Cortex of kidney (tissue), 1 donor: ENCODE measurements at places on chromosomes 2 and 18.

- no peak for DNase-seq
Observed at GRCh38 chr2:180000434-180000833, 6.7 kb downstream of the CWC22 start.

- no peak for DNase-seq
Observed at GRCh38 chr2:128196471-128196931, 105.5 kb downstream of the UGGT1 start.

DNA sequence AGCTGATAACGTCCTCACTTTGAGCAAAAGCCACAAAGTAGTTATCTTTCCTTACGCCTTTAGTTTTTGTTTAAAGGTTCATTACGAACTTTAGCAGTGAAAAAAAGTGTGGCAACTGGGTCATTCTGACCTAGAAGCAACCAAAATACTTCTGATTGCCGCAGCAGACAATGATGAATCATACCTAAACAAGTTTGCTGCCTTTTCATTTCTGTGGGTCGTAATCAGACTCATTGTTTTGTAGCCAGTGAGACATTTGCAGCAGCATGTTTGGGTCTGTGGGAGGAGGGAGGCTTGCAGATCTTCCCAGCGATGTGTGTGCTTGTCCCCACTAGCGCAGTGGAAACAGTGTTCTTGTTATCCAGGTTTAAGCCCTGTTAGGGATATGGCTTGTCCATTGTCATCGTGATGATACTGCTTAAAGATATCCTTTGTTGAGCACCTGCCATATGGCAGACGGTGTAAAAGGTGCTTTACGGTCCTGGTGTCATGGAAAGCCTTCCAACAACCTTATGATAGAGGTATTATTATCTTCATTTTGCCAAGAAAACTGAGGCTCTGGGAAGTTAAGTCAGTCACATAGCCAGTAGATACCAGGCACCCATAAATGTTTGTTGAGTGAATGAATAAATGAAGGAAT lies 1.3 kb upstream of the GREB1 start:
- DNase-seq = no peak

GRCh38 chr18:74819433-74820059 lies 221.9 kb downstream of the ZNF407 start:
- DNase-seq = no peak

- DNase-seq = no peak
Observed at GRCh38 chr2:226977775-226978190, 141.9 kb downstream of the RHBDD1 start.

DNA sequence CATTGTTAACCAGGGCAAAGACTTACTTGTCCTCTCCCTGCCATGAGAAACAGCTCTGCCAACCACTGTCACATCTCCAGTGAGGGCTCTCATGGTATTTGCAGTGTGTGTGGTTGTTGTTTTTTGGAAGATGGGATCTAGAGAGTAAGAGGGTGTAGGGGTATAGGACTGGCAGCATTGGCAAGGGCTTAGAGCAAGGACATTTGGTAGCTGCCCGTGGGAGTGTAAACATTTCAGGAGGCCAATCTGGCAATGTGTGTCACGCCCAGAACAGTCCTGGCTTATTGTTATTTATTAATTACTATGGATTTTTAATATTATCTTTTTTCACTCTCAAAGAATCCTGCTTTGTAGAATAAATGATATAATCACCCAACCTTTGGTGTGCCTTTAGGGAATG lies 90.5 kb downstream of the TMEM17 start:
- no peak for DNase-seq

DNA sequence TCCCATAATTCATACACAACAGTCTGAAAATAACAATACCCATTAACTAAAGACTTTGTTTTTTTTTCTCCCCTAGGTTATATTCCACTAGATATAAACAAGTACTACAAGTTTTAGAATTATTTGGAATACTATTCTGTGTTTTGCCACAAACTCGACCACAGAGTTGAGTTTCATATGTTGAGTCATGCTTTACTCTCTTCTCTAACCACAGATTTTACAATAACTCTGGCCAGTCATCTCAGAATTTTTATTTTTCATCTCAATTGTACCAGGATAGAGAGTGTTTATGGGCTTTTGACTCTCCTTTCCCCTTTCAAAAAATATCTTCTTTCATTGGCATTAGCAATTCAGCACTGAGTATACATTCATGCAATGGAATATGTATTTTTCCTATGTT lies 348.7 kb upstream of the GALNT5 start:
- DNase-seq = no peak

- DNase-seq = no peak
Observed at GRCh38 chr18:43367895-43368294, 90.6 kb upstream of the SYT4 start.

DNA sequence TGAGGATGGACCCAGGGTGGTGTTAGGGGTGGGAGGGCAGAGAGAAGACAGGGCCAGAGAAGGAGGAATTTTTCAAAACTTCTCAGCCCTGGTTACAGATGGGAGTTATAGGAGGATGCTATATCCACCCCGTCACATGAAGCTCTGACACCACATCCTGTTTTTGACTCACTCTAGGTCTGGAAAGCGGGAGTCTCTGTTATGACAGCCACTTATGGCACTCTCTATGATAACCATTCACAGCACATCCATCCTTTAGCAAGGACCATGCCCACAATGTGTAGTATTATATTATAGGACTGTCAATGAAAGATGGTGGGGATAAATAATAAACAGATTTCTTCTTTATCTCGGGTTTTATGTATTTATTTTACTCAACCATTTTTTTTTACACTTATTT lies 461.2 kb downstream of the CDH2 start:
- DNase-seq = no peak

DNA sequence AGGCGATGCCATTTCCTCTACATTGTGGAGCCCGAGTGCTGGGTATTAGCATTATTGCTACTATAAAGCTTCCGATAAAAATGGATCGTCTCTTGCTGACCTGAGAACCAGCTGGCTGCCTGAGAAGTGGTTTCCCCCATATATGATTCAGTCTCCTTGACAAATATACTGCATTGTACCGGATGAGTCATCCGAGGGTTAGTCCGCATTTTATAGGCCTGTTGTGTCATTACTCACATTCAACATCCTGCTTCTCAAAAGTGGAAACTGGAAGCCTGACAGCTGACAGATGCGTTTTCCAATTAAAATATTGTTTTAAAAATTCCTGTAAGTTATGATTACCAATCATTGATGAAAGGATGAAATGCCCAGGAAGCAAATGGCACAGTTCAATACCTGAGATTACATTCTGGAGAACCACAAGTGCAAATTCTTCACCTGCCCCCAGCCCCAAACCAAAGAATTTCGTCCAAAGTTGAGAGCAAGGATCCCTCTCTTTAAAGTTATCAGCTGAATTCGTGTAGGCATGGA lies 65.7 kb downstream of the SPRED2 start:
- DNase-seq = no peak

- no peak for DNase-seq
Observed at GRCh38 chr2:85819811-85820510, 66.2 kb downstream of the ATOH8 start.

- no peak for DNase-seq
Observed at GRCh38 chr18:49258938-49259337, 201.5 kb downstream of the DYM start.

GRCh38 chr2:197072533-197072932 lies 146.0 kb upstream of the PGAP1 start:
- no peak for DNase-seq

GRCh38 chr2:73970141-73970803 lies 14.4 kb upstream of the TET3 start:
- no peak for DNase-seq

- DNase-seq = no peak
Observed at GRCh38 chr2:240635998-240636547, 10.8 kb downstream of the GPR35 start.

DNA sequence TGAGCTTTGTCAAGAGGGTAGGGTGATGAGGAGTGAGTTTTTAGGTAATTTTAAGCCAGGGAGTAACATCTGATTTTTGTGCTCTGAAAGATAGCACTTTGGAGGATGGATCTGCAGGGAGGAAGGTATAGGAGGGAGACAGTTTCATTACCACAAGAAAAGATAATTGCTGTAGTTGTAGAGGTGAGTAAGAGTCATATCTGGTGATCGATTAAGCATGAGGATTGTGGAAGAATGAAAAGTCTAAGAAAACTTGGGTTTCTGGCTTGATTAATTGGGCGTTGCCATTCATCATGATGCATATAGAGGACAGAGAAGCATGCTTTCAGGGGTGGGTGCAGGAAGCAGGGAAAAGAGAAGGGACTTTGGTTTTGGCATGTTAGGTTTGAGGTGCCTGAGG lies 18.5 kb downstream of the KCMF1 start:
- DNase-seq = no peak

DNA sequence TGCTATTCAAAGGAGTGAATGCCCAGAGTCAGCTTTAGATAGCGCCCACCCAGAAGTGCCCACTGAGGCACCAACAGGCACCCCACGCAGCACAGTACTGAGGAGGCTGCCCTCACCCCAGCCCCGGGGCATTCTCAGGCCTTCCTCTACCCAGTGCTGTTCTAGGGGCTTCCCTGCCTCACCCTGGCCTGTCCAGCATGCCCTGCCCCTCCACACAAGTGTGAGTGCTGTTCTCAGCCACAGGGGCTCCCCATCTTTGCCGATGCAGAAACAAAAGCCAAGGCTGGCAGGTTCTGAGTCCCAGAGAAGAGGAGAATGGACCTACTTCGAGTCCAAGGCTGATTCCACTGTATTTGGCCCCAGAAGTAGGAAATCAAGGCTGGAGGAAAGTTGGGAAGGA lies 15.8 kb downstream of the BIN1 start:
- no peak for DNase-seq

DNA sequence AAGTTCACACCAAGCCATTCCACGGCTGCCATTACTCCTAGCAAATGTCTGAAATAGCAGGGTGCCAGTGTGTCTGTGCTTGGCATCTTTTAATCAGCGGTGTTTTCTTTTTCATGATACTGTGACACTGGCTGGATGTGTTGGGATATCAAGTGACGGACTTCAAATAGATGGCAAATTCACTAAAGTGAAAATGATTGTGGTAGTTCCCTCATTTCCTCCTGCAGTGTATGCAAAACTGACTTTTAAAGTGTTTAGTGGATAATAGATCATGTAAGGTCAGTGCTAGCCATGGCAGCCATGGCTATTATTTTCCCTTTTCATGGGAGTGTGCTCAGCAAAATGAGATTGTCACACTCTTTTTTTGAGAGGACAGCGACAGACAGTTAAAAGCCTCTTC lies 261.5 kb upstream of the SIX3 start:
- DNase-seq = no peak

- no peak for DNase-seq
Observed at GRCh38 chr18:24764766-24765165, 304.3 kb downstream of the HRH4 start.

DNA sequence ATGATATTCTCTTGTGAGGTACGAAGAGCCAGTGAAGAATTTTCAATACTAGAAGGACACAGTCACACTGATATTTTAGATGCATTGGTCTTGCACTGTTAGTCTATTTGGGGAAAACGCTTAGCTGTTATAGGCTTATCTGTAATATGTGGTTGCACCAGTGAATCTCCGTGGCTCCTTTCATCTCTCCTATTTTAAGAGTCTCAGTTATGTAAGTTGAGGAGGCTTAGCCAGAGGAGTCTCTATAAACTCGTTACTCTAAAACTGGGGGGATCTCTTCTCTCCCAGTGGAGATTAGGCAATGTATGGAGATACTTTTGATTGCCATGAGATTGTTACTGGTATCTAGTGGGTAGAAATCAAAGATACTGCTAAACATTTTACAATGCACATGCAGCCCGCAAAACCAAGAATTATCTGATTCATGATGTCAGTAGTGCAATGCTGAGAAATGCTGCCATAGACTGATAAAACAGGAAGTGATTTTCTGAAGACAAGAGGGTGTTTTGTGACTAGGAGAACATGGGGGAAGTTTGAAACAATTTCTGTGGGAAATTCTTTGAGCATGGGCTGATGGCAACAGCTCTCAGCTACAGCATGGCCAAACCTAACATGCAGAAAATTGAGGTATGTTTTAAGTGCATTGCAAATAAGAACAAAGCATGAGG lies 339.1 kb downstream of the SOX11 start:
- no peak for DNase-seq

DNA sequence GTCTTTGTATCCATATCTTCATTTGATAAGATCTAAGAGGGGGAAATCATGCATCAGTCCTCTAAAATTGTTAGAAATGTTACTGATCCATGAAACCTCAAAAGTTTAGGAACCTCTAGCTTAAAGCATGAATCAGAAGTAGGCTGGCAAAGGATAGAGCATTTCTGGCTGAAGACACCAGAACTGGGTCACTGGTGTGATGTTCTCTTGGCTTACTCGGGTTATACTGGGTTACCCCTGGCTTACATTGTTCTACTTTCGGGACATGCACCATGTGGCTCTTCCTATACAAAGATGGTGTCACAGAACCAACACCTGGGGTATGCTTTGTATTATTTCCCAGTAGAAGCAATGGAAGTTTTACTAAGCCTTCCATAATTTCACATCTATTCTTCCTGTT lies 83.2 kb upstream of the TNP1 start:
- DNase-seq = no peak

- DNase-seq = no peak
Observed at GRCh38 chr2:44886414-44886813, 55.1 kb upstream of the SIX3 start.

DNA sequence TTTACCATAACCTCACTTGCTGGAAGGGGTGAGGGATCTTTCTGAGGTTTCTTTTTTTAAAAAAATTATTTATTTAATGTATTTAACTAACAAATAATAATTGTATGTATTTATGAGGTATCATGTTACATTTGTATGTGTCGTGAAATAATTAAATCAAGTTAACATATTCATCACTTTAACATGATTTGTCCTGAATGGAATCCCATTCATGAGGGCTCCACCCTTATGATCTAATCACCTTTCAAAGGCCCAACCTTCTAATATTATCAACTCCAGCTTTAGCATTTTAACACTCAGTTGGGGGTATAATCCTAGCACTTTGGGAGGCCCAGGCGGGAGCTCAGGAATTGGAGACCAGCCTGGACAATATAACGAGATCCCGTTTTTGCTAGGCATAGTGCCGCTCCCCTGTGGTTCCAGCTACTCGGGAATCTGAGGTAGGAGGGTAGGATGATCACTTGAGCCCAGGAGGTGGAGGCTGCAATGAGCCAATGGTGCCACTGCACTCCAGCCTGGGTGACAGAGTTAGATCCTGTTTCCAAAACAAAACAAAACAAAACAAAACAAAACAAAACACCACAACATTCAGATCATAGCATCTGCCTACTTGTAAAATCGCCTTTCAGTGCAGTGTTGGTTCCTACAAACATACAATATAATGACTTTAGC lies 1.1 kb upstream of the TAF4B start:
- DNase-seq = no peak

DNA sequence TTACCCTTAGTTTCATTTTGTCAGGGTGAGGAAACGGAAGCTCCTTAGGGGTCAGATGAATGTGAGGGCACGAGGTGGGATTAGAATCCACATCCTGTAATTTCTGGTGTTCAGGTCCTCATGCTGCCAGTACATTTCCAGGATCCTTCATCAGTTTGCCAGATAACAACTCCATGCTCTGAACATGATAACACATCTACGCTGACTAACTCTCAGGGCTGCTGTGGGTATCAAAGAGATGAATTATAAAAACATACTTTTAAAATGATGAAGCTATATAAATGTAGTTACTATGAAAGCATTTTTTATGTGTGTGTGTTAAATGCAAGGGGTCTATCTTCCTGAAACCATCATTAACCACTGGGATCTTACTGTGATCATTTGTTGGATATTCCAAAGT lies 325.9 kb downstream of the SLC8A1 start:
- no peak for DNase-seq

GRCh38 chr2:143704451-143705106 lies 575.4 kb downstream of the ARHGAP15 start:
- DNase-seq = no peak

- DNase-seq = no peak
Observed at GRCh38 chr2:62477573-62477972, 28.4 kb downstream of the TMEM17 start.
